ENCODE measurements at places on chromosomes 13 and 19.

DNA sequence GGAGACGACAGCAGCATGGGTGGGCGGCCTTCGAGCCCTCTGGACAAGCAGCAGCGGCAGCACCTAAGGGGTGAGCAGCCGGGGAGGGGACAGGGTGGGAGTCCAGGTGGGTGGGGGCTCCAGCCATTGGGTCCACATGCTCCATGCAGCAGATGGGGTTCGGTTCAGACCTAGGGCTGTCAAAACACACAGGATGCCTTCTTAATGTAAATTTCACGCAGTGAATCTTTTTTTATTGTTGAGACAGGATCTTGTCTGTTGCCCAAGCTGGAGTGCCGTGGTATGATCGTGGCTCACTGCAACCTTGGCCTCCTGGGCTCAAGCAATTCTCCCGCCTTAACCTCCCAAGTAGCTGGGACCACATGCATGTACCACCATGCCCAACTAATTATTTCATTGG, 15.9 kb downstream of the PGLS start:
- no peak for DNase-seq

GRCh38 chr13:50450279-50450678, 393.2 kb downstream of the DLEU7 start:
- DNase-seq, result no peak

DNA sequence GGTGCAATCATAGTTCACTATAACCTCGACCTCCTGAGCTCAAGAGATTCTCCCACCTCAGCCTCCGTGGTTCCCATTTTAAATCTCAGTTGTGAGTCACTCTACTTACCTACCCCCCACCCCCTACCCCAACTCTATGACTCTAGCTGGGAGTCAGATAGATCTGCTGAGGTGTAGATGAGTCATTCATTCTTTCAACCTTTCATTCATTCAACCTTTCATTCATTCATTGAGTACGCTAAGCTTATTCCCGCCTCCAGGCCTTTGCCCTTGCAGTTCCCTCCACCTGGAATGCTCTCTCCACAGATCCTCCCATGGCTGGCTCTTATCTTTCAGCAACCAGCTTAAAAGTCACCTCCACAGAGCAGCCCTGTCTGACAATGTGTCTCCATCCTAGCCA, 1.1 kb upstream of the MAST1 start:
- no peak for DNase-seq

DNA sequence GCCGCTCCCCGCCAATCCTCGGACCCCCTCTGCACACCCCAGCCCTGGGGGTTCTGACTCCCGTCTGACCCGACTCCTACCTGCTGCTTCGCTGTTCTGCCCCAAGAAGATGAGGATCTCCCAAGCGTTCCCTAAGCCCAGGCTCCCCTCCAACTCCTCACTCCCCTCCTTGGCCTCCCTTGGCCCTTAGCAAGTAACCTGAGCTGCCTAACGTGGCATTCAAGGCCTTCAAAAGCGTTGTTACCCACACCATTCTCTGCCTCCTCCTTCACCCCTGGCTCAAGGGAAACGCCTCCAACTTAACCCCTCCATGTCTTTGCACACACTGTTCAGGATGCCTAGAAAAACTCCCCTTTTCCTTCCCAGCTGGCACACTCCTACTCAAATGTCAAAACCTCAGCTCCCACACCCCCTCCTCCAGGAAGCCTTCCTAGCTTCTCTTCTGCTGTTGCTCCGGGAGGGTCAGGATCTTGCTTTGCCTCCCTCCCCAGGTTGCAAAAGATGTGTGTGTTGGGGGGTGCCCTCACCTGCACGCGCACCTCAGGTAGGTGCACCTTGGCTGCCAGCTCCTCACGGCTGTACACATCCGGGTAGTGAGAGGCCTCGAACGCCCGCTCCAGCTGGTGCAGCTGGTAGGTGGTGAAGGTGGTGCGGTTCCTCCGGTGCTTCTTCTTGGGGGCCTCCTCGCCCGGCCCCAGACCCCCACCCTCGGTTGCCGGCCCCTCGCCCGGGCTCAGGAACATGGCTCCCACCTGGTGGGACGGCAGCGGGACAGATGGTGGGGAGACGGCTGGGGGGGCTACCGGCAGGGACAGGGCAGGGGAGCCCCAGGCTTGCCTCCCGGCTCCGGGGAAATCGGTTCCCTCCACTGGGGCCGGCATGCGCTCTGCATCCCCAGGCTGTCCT, 775 bp downstream of the RAX2 start:
- no peak for DNase-seq

- no peak for DNase-seq
Observed at GRCh38 chr19:55098716-55099556, 18.5 kb downstream of the PPP1R12C start.

- DNase-seq, result no peak
Observed at GRCh38 chr13:61253105-61253877, 162.4 kb downstream of the PCDH20 start.

- no peak for DNase-seq
Observed at GRCh38 chr19:8355631-8356402, 8.1 kb upstream of the ANGPTL4 start.

Measured in naive thymus-derived CD8-positive, alpha-beta T cell (primary cell).